PC-3 (cell line): ENCODE measurements at places on chromosomes 3 and 15. TPM values are rescaled to one million over a fixed set of nuclear protein-coding genes. Genes with fewer than 3 reads are reported as not detected.

HTR3E gene
- total RNA-seq = not detected in 2 replicates

DPH3 gene
- 8.1 and 10.2 TPM in 2 replicates for total RNA-seq

SLC22A13 gene
- total RNA-seq = 0.73 TPM in 1 of 2 replicates, not detected in the other

PCSK6 gene
- total RNA-seq = 2.7 and 3.7 TPM in 2 replicates

POLQ gene
- 9.6 and 22.2 TPM in 2 replicates for total RNA-seq

IL20RB gene
- total RNA-seq = 0.73 and 1.2 TPM in 2 replicates

IQCF5 gene
- total RNA-seq = not detected in 2 replicates

EFCC1 gene
- total RNA-seq = not detected in 2 replicates

CD96 gene
- not detected in 2 replicates for total RNA-seq

ATP10A gene
- total RNA-seq = 2.6 and 5.0 TPM in 2 replicates

GNAT1 gene
- 0.22 TPM in 1 of 2 replicates, not detected in the other for total RNA-seq
